ENCODE measurements at places on chromosomes 5 and 9.

- no peak for DNase-seq
Measured at GRCh38 chr5:135709208-135709575, 125.3 kb upstream of the SLC25A48 start.

DNA sequence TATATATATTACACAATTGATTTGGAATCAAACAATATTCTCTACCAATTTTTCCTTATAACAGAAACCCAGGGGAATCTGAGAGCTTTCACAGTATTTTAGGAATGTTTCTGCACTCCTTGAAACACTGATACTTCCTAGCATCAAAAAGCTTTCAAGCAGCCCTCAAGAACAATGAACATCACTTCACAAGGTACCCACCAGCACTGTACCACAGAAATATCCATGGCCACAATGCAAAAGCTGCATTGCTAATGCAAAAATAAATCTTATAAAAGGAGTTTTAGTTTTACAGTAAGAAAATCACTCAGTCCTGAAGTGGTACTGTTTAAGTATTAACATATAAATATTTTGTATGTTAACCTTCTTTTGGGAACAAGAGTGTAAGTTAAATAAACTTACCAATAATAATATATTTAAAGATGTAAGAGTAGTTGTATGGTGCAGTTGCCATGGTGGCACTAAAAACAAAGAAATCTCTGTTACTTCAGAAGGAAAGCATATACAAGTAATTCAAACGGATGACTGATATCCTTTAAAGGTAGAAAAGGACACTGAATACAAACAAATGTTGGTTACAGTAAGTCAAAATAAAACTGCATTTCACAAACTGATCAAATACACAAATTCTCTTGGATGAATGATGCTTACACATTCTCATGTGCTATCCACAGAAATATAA lies 8.6 kb downstream of the RAB14 start:
- no peak for DNase-seq

DNA sequence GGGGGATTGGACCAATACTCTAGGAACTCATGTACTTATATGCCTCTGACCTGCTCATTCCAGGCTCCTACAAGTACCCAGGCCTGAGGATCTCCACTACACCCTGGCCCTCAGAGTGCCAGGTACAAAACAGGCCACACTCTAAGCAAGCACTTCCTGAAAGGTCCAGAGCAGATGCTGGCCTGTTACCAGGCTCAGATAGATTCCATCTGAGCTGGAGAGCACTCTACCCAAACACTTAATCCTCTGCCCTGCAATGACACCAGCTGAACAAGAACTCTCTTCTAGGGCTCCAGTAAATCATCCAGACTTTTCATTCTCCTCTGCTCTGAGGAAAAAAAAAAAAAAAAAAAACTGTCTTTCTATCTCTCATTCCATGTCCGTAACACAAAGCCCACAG lies 2.9 kb downstream of the P4HA2 start:
- no peak for DNase-seq

DNA sequence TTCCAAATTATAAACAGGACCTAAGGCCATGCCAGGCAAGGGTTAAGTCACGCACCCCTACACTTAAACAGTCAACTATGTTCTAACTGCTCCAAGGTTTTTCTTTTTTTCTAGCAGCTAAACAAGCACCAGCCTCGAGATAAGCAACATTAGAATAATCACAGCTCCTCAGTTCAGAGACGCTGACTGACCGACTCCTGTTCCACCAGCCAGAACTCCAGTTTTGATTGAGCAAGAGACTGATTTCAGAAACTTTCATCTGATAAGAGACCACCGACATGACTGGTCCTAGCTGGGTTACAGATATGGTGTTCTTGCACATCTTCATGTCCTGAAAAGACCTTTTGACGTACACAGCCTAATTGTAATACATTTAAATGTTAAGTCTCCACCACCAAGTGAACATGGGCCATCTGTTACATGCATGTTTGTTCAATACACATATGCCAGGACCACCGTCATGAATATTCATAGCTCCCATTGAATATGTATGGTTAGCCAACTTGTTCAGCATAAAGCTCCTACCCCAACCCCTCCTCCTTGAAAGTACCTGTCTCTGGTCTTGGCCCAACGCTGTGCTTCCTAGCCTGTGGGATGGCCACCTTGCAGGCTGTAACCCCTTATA lies 23.7 kb upstream of the OTULINL start:
- DNase-seq = no peak

- DNase-seq = no peak
Measured at GRCh38 chr9:73083519-73083918, 68.1 kb upstream of the ANXA1 start.

DNA sequence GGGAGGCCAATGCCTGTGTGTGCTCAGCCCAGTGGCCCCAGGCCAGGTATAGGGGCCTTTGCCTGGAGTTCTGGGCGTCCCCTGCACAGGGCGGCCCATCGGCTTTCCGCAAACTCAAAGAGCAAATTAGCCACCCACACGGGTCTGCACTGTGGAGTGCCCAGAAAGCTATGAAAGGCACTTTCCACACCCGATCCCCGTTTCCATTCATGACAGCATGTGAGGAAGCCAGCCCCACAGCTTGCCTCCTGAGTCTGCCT lies 5.2 kb downstream of the DBH start:
- no peak for DNase-seq

DNA sequence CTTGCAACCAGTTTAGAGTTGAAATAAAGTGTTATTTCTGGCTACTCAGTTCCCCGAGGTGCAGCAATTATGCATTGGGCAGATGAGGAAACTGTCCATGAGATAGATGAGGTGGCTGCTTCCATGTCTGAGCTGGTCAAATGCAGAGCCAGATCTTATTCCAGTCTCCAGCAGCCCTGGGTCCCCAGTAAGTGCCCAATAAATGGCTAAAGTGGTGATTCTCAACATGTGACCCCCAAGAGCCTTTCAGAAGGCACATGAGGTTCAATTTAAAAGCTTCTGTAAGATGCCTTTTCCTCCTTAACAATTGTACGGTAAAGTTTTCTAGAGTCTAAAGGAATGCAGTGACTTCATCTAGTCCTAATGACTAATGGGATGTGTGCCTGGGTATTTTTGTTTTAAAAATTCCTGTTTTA lies 17.5 kb downstream of the ATOX1 start:
- no peak for DNase-seq

DNA sequence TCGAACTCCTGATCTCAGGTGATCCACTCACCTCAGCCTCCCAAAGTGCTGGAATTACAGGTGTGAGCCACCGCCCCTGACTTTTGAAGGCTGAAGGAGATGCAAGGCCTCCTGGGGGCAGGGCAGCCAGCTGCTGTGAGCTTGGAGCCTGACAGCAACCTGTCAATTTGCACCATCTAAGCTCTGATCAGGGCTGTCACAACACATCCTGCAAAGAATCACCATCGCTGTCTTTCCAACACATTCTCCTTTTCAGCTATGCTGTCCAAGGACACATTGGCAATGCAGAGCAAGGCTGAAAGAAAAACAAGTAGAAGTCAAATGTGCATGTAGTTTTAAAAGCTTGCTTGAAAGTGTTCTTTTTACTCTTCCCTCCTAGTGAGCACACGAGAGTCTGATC lies 54.6 kb downstream of the GNA14 start:
- DNase-seq = no peak

GRCh38 chr9:133742849-133743444 lies 4.8 kb upstream of the SARDH start:
- DNase-seq = peak; percentile 67

GRCh38 chr9:97990259-97990658 lies 7.1 kb downstream of the ANP32B start:
- DNase-seq = no peak

GRCh38 chr5:90440644-90441043 lies 31.1 kb upstream of the CETN3 start:
- no peak for DNase-seq

GRCh38 chr9:111158363-111158762 lies 120.1 kb upstream of the LPAR1 start:
- DNase-seq = no peak

DNA sequence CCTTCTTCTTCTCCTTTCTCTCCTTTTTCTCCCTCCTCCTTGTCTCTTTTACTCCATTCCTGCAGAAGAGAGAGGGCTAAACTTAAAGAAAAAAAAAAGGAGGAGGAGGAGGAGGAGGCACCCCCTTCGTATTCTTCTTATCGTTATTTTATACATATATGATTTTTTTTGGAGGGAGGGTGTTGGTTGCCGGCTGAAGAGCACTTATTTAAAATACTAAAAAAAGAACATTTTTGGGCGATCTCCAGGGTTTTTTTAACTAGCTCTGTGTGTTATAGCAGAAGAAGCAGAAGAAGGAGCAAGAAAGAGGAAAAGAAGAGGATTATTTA lies 381 bp downstream of the NR2F1 start:
- DNase-seq = no peak

- no peak for DNase-seq
Measured at GRCh38 chr5:123007754-123008153, 28.8 kb downstream of the PPIC start.

DNA sequence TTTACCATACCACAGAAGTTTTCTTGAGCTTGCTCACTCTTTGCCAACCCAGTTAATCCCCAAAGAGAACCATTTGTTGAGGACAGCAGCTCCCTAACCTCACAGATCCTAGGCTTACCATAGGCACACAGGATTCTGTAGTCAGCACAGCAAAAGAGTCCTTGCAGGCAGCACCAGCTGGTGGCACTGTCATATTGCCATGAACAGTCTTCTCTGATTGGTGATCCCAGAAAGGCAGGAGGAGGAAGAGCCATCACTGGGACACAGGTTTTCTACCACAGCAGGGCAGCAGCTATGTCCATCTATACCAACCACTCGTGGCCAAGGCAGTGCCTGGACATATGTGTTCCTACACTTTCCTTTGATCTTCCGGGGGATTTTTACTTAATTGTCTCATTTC lies 297.1 kb upstream of the CD180 start:
- DNase-seq = no peak

DNA sequence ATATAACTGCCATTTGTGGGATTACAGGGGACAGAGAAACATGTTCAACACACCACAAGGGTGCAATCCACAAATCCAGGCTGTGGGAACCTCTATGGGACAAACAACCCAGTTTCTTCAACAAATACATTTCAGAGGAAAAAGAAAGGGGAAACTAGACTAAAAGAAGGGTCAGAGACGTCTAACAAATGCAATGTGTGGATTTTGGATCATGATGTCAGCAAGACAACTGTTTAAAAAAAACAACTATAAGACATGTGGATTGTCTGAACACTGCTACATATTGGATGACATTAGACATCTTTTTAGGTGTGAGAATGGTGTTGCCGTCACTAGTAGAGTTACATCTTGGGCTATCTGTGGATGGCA lies 3.9 kb upstream of the RALGDS start:
- no peak for DNase-seq

GRCh38 chr9:136721339-136722092 lies 9.1 kb downstream of the DIPK1B start:
- no peak for DNase-seq

GRCh38 chr9:92617195-92617813 lies 52.6 kb downstream of the IPPK start:
- no peak for DNase-seq

DNA sequence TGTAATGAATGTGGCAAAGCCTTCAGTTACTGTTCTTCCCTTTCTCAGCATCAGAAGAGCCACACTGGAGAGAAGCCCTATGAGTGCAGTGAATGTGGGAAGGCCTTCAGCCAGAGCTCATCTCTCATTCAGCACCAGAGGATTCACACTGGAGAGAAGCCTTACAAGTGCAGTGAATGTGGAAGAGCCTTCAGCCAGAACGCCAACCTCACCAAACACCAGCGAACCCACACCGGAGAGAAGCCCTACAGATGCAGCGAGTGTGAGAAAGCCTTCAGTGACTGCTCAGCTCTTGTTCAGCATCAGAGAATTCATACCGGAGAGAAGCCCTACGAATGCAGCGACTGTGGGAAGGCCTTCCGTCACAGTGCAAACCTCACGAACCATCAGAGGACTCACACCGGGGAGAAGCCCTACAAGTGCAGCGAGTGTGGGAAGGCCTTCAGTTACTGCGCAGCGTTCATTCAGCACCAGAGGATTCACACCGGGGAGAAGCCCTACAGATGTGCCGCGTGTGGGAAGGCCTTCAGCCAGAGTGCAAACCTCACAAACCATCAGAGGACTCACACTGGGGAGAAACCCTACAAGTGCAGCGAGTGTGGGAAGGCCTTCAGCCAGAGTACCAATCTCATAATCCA lies 6.8 kb downstream of the RPL12 start:
- no peak for DNase-seq

DNA sequence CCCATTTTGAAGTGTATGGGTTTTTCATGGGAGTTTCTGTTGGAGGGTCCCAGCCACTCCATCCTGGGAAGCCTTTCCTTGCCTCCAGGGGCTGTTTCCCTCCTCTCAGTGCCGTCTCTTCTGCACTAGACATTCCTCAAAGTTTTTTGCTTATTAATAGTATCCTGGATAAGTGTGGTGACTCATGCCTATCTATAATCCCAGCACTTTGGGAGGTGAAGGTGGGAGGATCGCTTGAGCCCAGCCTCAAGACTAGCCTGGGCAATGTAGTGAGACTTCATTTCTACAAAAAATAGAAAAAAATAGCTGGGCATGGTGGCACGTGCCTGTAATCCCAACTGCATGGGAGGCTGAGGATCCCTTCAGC lies 43.1 kb downstream of the RALGPS1 start:
- DNase-seq = no peak

- no peak for DNase-seq
Measured at GRCh38 chr5:144009116-144009515, 161.3 kb downstream of the YIPF5 start.

DNA sequence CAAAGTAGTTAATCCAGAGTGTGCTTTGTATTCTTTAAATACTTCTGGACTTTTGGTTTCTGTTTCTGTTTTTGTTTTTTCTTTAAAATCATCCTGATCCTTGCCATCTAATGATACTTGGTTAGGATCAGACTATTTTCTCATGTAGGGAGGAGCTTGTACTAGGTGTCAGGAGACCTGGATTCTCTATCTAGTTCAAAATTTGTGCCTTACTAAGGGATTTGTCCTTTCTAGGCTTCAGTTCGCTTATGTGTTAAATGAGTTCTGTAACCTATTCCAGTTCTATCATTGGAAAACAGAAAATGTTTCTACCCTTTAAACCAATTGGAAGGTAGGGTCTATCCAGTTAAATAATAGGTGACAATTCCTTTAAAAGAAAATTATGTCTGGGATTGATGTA lies 3.3 kb upstream of the MEF2C start:
- no peak for DNase-seq

DNA sequence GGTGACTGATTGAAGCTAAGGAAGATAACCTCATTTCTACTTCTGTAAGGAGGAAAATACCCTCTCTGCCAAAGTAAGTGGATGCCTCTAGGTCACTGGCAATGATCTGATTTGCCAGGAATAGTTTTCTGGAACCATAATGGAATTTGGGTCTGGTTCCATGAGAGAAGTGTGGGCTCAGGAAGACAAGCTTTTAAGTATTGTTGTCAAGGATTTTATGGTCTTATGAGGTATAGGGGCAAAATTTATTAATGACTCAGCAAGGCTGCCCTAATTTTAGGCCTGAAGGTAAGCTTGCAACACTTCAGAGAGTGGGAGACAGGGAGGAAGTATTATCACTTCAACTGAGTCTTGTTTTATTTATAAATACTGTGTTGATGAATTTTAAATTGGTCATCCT lies 322.6 kb upstream of the ACTBL2 start:
- DNase-seq = no peak

Measured in T-cell (primary cell).